GM12891 (cell line): ENCODE measurements at places on chromosomes 6 and 20.

- no peak for DNase-seq
These were observed 77.2 kb downstream of the CD164 start for GRCh38 chr6:109305028-109305427.

GRCh38 chr20:4469910-4470309 lies 251.8 kb upstream of the PRND start:
- DNase-seq: no peak

GRCh38 chr20:52564594-52564993 lies 373.0 kb upstream of the ZFP64 start:
- no peak for DNase-seq

DNA sequence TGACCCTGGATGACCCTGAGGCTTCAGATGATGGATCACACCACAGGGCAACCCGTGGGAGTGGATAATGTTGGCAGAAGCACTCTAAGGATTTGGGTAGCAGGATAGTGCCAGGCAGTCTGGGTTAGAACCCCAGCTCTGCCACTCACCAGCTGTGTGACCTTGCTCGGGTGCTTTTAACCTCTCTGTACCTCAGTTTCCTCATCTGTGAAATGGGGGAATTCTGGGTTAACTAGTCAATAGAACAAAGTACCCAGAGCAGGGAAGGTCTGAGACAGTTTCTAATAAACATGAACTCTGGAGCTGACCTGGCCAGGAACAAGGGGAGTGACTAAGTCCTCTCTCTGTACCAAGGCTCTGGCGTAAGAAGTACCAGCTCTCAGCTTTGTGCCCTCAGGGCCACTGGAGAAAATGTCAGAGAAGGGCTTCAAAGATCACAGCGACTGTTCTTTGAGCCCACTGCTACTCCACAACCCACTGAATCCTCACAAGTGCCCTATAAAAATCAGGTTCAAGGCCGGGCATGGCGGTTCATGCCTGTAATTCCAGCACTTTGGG lies 14.7 kb upstream of the NOL4L start:
- DNase-seq: no peak

DNA sequence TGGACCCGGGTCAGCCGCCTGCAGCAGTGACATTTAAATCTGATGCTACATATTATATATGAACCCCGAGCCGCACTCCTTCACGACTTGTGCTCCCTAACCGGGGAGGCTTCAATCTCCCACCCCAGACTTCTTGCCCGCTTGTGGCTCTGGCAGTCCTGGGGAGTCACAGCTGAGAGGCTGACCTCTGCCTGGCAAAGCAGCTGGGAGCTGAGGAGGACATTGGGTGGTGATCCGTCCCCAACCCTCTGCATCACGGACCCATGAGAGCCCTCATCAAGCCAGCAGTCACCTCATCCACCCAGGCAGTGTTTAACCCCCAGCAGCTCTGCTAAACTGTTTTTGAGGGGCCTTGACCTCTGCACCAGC lies 33.7 kb upstream of the CDH22 start:
- no peak for DNase-seq

- no peak for DNase-seq
These were observed 158.7 kb downstream of the TMEM200A start for GRCh38 chr6:130524552-130524951.
